ENCODE measurements at places on chromosomes 7 and 10. TPM values are rescaled to one million over a fixed set of nuclear protein-coding genes. Genes with fewer than 3 reads are reported as not detected.

Gene GHRHR
- 0.50 TPM for total RNA-seq

Gene AS3MT
- total RNA-seq: 18.8 TPM

Gene SPDYE11
- not detected for total RNA-seq

Gene TRPV6
- total RNA-seq: 1.5 TPM

Gene KIF5B
- 42.0 TPM for total RNA-seq
